Suprapubic skin (tissue), 4 donors: ENCODE measurements at places on chromosomes 2 and 18. TPM values are rescaled to one million over a fixed set of nuclear protein-coding genes. Genes with fewer than 3 reads are reported as not detected.
A peak's percentile ranks its signal among the peaks of the same experiment; 100 is the strongest.

GRCh38 chr2:235582081-235582686 lies 88.3 kb downstream of the AGAP1 start:
- H3K4me1 ChIP-seq = peaks cover 7% of the 10 kb centered on the region
- no peaks in the 10 kb centered on the region for H3K27me3 ChIP-seq
- no peak overlapping the region for H3K27ac ChIP-seq
- H3K36me3 ChIP-seq = no peaks in the 10 kb centered on the region

DNA sequence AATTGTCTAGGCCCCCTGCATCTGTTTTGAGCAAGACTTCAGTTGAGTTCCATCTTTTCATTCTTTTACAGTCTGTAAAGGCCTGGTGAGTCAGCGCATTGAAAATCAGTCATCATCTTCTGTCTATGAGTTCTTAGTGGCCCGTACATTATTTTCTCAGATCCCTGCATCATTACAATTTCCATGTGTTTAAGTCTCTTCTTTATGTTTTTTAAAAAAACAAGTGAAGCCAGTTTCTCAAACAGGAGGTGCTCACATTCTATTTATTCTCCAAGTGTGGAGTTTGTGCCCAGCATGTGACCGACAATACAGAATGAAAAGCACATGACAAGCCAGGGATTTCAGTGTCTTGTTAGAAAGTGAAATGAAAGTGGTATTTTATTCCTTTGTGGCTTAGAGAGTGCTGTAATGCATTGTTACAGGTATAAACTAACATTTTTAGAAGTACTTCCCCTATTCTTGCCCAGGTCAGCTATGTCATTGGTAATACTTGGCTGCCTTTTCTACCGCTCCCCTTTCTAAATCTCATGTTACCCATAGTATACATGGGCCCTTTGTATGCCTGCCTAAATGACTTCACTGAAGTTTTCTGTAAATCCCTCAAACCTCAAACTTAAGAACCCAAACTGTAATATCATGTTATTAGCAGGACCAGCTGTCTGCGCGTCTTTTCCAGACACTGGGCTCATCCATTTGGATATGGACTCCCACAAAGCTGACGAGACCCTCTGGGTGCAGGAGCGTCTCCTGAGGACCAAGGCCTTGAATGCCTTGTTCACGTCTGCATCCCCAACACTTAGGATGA lies 67.6 kb downstream of the FEZ2 start:
- no peak overlapping the region for H3K27ac ChIP-seq
- no peak for DNase-seq
- no peaks in the 10 kb centered on the region for H3K27me3 ChIP-seq
- no peak overlapping the region for H3K4me3 ChIP-seq
- no peaks in the 10 kb centered on the region for H3K4me1 ChIP-seq

LIMS1 gene
- total RNA-seq = 55.5 TPM

GRCh38 chr18:48927286-48928080 lies 23.3 kb downstream of the SMAD7 start:
- no peak for DNase-seq
- H3K36me3 ChIP-seq = no peaks in the 10 kb centered on the region
- H3K4me3 ChIP-seq = no peak overlapping the region
- peaks cover 81% of the 10 kb centered on the region for H3K4me1 ChIP-seq
- no peak overlapping the region for H3K27ac ChIP-seq

DNA sequence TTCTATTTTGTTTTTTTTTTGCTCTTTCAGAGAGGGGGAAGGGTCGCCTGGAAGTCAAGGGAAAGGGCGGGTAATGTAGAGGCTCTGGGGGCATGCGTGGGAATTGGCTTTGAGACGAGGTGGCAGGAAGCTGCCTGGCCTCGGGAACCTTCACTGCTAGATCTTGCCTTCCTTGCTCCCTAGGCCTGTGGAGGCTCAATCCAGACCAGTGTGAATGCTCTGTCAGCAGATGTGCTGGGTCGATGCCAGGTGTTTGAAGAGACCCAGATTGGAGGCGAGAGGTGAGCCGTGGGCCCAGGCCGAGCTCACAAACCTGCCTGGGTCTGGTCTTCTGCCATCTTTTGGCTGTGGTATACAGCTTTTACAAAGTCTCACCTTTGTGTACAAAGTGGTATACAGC lies 15.5 kb downstream of the CCT7 start:
- peaks cover 99% of the 10 kb centered on the region for H3K36me3 ChIP-seq
- no peak for DNase-seq
- H3K4me1 ChIP-seq = peaks cover under 1% of the 10 kb centered on the region
- H3K27me3 ChIP-seq = no peaks in the 10 kb centered on the region

- H3K27ac ChIP-seq = peak within 1 kb of the TSS; percentile 52
- no peaks in the 10 kb centered on the region for H3K36me3 ChIP-seq
- peaks cover 32% of the 10 kb centered on the region for H3K27me3 ChIP-seq
- H3K4me1 ChIP-seq = peaks cover 36% of the 10 kb centered on the region
Measured at GRCh38 chr2:46471-47345, at the start of gene FAM110C. Gene FAM110C (minus strand): TSS chr2:46505. CDS start chr2:46385, 120 bp downstream.

DNA sequence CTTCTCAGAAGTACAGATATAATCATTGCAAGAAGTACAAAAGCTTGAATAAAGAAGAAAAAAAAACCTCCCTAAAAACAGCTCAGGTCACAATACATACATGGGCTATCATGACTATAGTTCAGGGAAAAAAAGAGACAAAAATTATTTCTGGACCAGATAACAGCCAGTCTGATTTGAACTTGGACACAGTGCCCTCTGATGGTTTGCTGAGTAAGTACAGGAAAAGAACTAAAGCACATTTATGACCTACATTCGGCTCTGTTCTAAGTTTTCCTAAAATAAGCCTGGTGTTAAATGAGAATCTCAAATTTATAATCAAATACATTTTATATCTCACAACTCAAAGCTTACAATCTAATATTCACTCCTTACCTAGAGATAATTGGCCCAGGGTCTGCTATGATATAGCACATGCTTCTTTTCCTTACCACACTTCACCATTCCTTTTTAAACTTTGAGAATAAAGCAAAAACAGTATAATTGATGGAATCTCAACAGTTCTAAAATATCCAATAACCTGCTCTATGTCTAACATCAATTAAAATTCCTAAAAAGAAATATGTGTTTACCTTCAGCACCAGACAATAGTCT lies 81.1 kb downstream of the RAPH1 start:
- peaks cover 61% of the 10 kb centered on the region for H3K36me3 ChIP-seq
- H3K4me3 ChIP-seq = no peak overlapping the region
- H3K27ac ChIP-seq = no peak overlapping the region

DNA sequence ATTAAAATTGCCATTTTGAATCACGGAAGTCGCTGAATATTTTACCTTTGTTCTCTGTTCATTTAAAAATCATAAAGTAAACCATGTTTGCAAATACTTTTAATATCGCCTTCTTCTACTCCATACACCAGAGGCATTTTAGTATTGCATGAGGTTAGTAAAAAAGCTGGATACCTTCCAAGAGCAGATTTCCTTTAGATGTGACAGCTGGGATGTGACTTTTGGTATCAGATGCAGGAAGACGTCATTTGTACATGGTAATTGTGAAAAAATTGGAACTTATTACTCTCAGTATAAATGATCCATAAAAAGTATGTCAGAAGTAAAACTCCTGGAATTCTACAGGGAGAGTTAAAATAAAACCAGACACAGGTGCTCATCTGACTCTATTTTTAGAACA lies 89.5 kb downstream of the SLC4A10 start:
- no peak for DNase-seq
- no peaks in the 10 kb centered on the region for H3K27me3 ChIP-seq
- no peaks in the 10 kb centered on the region for H3K4me1 ChIP-seq

PRKAG3 gene
- total RNA-seq = 0.26 TPM

GRCh38 chr2:181241366-181241765 lies 215.8 kb upstream of the ITGA4 start:
- no peak for DNase-seq
- no peaks in the 10 kb centered on the region for H3K36me3 ChIP-seq
- H3K27me3 ChIP-seq = no peaks in the 10 kb centered on the region
- H3K27ac ChIP-seq = no peak overlapping the region
- no peak overlapping the region for H3K4me3 ChIP-seq
- no peaks in the 10 kb centered on the region for H3K4me1 ChIP-seq

DNA sequence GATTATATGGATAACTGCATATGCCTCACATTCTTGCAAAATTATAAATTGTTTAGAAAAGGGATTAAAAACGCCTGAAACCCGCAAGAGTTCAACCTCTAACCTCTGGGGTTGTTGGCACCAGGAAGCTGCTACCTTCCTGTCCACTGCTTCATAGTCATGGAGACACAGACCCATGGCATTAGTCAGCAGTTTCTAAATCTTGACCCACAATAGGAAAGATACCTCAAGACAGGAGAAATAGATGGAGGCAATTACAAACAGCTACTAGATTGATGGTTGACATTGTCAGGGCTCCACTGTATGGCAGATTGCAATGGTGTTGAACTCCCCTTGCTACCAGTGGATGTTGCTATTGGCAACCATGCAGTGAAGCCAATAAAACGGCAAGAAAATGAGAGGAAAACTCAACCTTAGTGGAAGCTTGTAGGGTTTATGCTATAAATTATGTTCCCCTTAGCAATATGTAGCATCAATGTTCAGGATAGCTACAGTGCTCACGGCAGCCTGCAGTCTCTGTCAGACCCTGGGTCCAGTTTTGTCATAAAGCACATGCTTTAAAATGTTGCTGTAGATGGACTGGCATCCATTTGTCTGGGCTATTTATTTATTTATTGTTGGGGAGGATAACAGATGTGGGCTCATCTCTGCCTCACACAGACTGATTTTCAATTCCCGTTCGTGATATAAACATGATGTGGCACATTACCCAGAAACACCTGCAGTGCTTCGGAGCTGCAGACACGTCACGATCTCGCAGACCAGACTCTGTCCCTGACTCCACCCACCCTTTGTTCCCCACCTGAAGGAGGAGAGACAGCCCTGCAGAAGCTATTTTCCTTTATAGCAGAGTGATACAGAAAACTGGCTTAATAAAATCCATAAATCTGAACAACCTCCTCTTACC lies 233.4 kb downstream of the AGPS start:
- DNase-seq = no peak
- H3K27me3 ChIP-seq = peaks cover 22% of the 10 kb centered on the region
- H3K27ac ChIP-seq = no peak overlapping the region
- no peaks in the 10 kb centered on the region for H3K36me3 ChIP-seq

GRCh38 chr2:113755835-113756354 lies 547 bp downstream of the SLC35F5 start:
- H3K27me3 ChIP-seq = no peaks in the 10 kb centered on the region
- no peak for DNase-seq
- H3K36me3 ChIP-seq = peaks cover 6% of the 10 kb centered on the region
- peak overlapping the region; percentile 81 for H3K4me3 ChIP-seq
- H3K27ac ChIP-seq = peak overlapping the region; percentile 94
- peaks cover 27% of the 10 kb centered on the region for H3K4me1 ChIP-seq

DNA sequence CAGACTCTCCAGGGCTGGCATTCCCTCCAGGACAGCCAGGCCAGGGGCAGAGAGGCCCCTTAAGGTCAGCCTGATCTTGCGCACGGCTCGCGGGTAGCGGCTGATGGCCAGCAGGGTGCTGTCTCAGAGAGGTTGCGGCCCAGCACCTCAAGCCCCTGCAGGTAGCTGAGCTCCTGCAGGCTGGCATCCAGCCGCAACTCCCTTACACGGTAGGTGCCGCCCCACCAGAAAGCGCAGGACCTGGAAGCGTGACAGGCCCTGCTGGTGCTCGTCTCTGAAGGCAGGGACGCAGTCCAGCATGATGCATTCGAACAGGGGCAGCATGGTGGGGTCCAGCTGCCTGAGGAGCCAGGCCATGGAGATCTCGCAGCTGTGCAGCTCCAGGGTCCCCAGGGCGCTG lies 38.9 kb downstream of the C1D start:
- no peaks in the 10 kb centered on the region for H3K36me3 ChIP-seq
- no peaks in the 10 kb centered on the region for H3K4me1 ChIP-seq
- H3K27ac ChIP-seq = no peak overlapping the region
- peaks cover 8% of the 10 kb centered on the region for H3K27me3 ChIP-seq

GRCh38 chr2:224909885-224910573 lies 132.2 kb downstream of the DOCK10 start:
- peaks cover 21% of the 10 kb centered on the region for H3K4me1 ChIP-seq
- H3K4me3 ChIP-seq = no peak overlapping the region
- peak overlapping the region; percentile 44 for H3K27ac ChIP-seq
- no peaks in the 10 kb centered on the region for H3K36me3 ChIP-seq
- no peaks in the 10 kb centered on the region for H3K27me3 ChIP-seq

REG1A gene
- 1.5 TPM for total RNA-seq

EPB41L5 gene
- 31.1 TPM for total RNA-seq

ABI2 gene
- total RNA-seq = 22.6 TPM

DNA sequence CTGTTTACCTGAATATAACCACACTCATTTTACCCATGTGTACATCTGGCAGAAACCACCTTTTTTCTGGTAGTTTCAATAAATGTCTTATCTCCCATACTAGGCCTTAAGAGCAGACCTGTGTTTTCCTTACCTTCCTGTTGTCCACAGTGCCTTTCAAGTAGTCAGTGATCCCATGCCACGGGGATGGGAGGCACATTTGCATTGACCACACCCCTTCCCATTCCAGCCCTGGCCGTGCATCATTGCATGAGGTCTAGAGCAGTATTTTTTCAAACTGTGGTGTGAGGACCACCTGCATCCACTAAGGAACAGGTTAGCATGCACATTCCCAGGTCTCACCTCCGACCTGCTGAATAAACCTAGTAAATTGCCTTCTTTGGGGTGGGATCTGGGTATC lies 165.2 kb upstream of the FOSL2 start:
- peaks cover 17% of the 10 kb centered on the region for H3K4me1 ChIP-seq
- no peaks in the 10 kb centered on the region for H3K36me3 ChIP-seq
- H3K27me3 ChIP-seq = no peaks in the 10 kb centered on the region
- no peak overlapping the region for H3K27ac ChIP-seq

MFSD2B gene
- total RNA-seq = not detected

DNA sequence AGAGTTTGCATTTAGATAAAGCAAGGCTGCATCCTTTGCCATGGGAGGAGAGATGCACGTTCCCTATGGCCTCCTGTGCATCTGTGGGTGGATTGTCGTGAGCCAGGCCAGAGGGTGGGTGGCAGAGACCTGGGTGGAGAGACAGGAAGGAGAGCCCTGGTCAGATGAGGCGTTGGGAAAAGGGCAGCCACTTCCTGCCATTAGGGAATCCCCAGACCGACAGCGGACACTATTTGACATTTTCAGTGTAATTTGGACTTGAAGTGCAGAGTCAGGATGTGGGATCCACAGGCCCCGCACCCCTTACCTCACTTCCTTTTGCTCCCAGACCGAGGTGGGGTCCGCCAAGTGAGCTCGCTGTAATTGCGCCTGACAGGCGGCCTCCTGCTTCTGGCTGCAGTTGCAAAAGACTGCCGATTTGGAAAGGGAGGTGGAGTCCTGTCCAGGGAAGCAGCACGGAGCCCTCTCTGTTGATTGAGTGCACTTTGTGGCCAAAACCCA lies 150.0 kb downstream of the DYSF start:
- no peaks in the 10 kb centered on the region for H3K27me3 ChIP-seq
- peaks cover 29% of the 10 kb centered on the region for H3K4me1 ChIP-seq
- H3K36me3 ChIP-seq = no peaks in the 10 kb centered on the region
- H3K27ac ChIP-seq = no peak overlapping the region
- no peak overlapping the region for H3K4me3 ChIP-seq
- peak; percentile 52 for DNase-seq
